ENCODE measurements at places on chromosomes 16 and 17. TPM values are rescaled to one million over a fixed set of nuclear protein-coding genes. Genes with fewer than 3 reads are reported as not detected.

- no peaks in the 10 kb centered on the region for H3K27me3 ChIP-seq
- no peaks in the 10 kb centered on the region for H3K4me1 ChIP-seq
- no peak overlapping the region for H3K4me3 ChIP-seq
- H3K27ac ChIP-seq = no peak overlapping the region
- H3K36me3 ChIP-seq = no peaks in the 10 kb centered on the region
Measured at GRCh38 chr17:9424071-9424640, 151.5 kb downstream of the STX8 start.

DNA sequence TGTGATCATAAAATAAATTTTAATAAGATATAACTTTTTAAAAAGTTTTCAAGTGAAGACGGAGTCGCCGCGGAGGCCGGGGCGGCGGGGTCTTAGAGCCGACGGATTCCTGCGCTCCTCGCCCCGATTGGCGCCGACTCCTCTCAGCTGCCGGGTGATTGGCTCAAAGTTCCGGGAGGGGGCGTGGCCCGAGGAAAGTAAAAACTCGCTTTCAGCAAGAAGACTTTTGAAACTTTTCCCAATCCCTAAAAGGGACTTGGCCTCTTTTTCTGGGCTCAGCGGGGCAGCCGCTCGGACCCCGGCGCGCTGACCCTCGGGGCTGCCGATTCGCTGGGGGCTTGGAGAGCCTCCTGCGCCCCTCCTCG is at the start of gene FOXC2:
Gene FOXC2 (plus strand): TSS at position 229 of the 365 bp plus-strand sequence. CDS start 507 bp downstream, outside the sequence.
- no peak within 1 kb of the TSS for H3K27ac ChIP-seq
- no peak within 1 kb of the TSS for H3K4me3 ChIP-seq
- DNase-seq = no peak
- H3K36me3 ChIP-seq = no peaks in the 10 kb centered on the region
- no peaks in the 10 kb centered on the region for H3K4me1 ChIP-seq

- H3K4me1 ChIP-seq = no peaks in the 10 kb centered on the region
- no peaks in the 10 kb centered on the region for H3K36me3 ChIP-seq
- no peaks in the 10 kb centered on the region for H3K27me3 ChIP-seq
- no peak overlapping the region for H3K27ac ChIP-seq
- DNase-seq = no peak
Measured at GRCh38 chr17:68892658-68893057, 62.5 kb downstream of the ABCA8 start.

DNA sequence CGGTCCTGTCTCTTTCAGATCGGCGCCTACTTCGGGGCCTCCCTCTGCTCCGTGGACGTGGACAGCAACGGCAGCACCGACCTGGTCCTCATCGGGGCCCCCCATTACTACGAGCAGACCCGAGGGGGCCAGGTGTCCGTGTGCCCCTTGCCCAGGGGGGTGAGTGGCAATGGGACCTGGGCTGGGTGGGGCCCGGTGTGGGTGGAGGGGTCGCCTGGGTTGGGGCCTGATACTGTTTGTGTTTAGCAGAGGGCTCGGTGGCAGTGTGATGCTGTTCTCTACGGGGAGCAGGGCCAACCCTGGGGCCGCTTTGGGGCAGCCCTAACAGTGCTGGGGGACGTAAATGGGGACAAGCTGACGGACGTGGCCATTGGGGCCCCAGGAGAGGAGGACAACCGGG is 37.7 kb downstream of the ITGAM start:
- no peaks in the 10 kb centered on the region for H3K27me3 ChIP-seq
- no peak overlapping the region for H3K4me3 ChIP-seq
- H3K27ac ChIP-seq = no peak overlapping the region
- DNase-seq = no peak
- H3K36me3 ChIP-seq = no peaks in the 10 kb centered on the region

- H3K27me3 ChIP-seq = no peaks in the 10 kb centered on the region
- H3K36me3 ChIP-seq = no peaks in the 10 kb centered on the region
- H3K4me3 ChIP-seq = no peak overlapping the region
- peaks cover 15% of the 10 kb centered on the region for H3K4me1 ChIP-seq
- no peak overlapping the region for H3K27ac ChIP-seq
Measured at GRCh38 chr17:40480501-40481003, 20.9 kb downstream of the TNS4 start.

DNA sequence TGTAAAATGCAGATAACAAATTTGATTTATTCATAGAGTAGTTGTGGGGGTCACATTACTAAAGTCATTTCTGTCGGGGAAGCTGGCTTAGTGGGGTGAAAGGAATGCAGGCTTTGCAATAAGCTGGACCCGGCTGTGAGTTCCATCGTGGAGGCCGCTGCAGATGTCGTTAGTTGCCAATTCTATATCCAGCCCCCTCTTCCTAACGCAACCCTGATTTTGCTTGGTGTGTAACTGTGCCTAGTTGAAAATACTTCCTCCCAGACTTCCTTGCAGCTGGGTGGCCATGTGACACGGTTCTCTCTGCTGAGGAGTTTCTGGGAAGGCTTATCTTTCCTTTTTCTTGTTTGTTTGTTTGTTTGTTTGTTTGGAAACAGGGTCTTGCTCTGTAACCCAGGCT is 4.5 kb downstream of the MFSD6L start:
- H3K36me3 ChIP-seq = peaks cover 4% of the 10 kb centered on the region
- DNase-seq = no peak
- H3K27me3 ChIP-seq = no peaks in the 10 kb centered on the region
- H3K4me1 ChIP-seq = no peaks in the 10 kb centered on the region
- H3K4me3 ChIP-seq = no peak overlapping the region

DNA sequence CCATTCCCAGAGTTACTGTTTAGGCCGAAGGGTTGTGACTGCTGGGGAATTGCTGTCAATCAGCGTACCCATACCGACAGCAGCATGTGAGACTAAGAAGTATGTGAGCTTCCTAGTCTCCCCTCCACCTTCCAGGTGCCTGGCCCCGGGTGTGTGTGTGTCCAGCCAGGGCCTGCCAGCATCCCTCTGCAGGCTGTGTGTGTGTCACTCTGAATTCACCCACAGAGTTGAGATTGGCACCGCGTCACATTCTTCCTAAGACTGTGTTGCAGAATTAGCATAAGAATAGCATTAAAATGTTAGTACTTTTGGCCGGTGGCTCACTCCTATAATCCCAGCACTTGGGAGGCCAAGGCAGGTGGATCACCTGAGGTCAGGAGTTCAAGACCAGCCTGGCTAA is 31.8 kb downstream of the PRMT7 start:
- H3K27ac ChIP-seq = no peak overlapping the region
- DNase-seq = no peak
- H3K4me1 ChIP-seq = no peaks in the 10 kb centered on the region
- peaks cover 35% of the 10 kb centered on the region for H3K36me3 ChIP-seq
- H3K4me3 ChIP-seq = no peak overlapping the region
- H3K27me3 ChIP-seq = no peaks in the 10 kb centered on the region

DNA sequence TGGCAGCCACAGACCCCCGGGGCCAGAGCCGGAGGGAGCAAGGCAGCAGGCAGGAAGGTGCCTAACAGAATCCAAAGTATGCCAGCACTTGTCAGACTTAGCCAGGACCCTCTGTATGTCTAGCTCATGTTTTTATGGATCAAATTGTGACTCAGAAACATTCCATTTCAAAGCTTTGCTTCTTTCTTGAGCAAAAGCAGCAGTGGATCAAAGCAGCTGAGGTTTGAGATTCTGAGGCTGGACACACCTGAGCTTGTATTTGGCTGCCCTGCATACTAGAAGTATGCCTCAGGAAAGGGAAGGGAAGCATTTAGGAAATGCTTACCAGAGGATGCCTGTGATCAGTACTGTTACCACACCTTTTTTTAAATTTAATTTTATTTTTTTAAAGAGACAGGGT is 5.7 kb upstream of the MYO1C start:
- H3K4me1 ChIP-seq = no peaks in the 10 kb centered on the region
- H3K36me3 ChIP-seq = no peaks in the 10 kb centered on the region
- H3K4me3 ChIP-seq = no peak overlapping the region
- H3K27ac ChIP-seq = no peak overlapping the region
- no peak for DNase-seq

DNA sequence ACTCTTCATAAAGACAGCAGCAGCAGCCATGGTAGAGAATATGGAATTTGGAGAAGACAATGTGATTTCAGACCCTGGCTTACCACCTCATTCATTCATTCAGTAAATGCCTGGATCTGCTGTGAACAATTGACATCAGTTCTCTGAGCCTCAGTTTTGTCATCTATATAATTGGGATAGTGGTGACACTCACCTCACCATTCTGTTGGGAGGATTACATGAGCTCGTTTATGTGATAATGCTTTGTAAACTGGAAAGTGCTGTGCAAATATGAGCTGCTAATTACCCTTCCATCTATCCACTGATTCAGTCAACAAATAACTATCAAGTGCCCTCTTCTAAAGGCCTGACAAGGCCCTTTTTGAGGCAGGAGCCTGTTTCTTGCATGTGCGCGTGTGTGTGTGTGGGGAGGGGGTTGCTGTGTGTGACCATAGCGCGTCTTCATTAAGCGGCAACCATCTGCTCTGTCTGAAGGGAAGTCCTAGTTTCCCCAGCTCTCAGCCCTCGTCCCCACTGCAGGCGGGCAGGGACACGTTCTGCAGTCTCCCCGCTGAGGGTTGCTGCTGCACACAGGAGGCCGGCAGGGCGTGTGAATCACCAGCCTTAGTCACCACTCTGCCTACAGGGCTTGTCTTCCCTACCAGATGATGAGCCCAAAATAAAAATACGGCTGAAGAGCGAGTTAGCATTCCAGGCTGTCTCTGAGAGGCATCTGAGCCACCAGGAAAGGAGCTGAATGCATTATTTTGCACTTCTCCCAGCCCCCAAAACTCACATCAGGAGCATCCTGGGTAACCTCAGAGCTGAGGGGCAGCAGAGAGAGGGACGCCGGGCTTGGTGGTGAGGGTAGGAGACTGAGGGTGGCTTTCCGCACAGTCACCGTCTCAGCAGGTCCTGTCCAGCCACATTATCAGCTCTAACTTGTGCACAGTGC is 19.9 kb downstream of the ARL4D start:
- DNase-seq = no peak
- H3K36me3 ChIP-seq = no peaks in the 10 kb centered on the region
- H3K27me3 ChIP-seq = no peaks in the 10 kb centered on the region
- no peak overlapping the region for H3K27ac ChIP-seq
- no peak overlapping the region for H3K4me3 ChIP-seq

DNA sequence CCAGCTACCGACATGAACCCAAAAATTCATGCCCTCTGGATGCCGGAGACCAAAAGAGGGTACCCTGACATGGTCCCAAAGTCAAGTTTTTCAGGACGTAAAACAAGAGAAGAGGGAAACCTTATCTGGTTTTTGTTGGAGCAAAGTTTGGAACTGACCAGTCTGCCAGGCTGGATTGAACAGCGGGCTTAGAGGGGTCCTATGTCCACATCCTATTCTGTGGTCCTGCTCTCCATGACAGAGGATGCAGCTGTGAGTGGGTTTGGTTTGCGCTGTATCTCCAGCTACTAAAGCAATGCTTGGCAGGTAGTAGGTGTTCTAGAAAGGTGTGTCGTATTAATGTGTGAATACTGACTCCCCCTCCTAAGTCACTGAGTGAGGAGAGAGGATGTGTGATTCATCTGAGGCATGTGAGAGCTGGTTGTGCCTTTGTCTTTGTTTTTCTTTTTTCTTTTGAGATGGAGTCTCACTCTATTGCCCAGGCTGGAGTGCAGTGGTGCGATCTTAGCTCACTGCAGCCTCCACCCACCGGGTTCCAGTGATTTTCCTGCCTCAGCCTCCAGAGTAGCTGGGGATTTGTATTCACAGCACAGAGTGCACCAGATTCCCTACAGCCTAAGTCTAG is 31.0 kb downstream of the PMM2 start:
- H3K27ac ChIP-seq = no peak overlapping the region
- no peaks in the 10 kb centered on the region for H3K27me3 ChIP-seq
- peaks cover 39% of the 10 kb centered on the region for H3K36me3 ChIP-seq
- no peak for DNase-seq
- H3K4me1 ChIP-seq = no peaks in the 10 kb centered on the region

DNA sequence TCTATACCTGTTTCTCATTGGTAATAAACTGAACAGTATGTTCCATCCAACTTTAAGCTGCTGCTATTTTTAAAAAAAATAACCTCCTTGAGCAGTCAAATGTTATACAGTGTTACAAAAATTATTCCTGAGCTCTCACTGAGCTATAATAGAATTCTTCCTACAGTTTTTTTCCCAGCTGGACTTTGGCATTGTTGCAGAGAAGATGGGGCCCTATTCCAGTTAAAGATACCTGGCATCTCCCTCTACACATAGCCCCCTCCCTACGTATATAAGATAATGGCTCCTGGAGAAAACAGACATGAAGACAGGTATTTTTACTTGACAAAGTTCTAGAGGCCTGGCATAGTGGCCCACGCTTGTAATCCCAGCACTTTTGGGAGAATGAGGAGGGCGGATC is 1.6 kb upstream of the COX6A2 start:
- H3K27me3 ChIP-seq = no peaks in the 10 kb centered on the region
- no peak for DNase-seq
- H3K27ac ChIP-seq = no peak overlapping the region
- H3K4me3 ChIP-seq = no peak overlapping the region
- H3K36me3 ChIP-seq = no peaks in the 10 kb centered on the region
- H3K4me1 ChIP-seq = no peaks in the 10 kb centered on the region

GRCh38 chr17:2094891-2095535 is 40.1 kb downstream of the HIC1 start:
- 0 out of 2 replicates have a peak, but pooled peaks cover 2% of the 10 kb centered on the region for H3K36me3 ChIP-seq
- H3K4me3 ChIP-seq = no peak overlapping the region

DNA sequence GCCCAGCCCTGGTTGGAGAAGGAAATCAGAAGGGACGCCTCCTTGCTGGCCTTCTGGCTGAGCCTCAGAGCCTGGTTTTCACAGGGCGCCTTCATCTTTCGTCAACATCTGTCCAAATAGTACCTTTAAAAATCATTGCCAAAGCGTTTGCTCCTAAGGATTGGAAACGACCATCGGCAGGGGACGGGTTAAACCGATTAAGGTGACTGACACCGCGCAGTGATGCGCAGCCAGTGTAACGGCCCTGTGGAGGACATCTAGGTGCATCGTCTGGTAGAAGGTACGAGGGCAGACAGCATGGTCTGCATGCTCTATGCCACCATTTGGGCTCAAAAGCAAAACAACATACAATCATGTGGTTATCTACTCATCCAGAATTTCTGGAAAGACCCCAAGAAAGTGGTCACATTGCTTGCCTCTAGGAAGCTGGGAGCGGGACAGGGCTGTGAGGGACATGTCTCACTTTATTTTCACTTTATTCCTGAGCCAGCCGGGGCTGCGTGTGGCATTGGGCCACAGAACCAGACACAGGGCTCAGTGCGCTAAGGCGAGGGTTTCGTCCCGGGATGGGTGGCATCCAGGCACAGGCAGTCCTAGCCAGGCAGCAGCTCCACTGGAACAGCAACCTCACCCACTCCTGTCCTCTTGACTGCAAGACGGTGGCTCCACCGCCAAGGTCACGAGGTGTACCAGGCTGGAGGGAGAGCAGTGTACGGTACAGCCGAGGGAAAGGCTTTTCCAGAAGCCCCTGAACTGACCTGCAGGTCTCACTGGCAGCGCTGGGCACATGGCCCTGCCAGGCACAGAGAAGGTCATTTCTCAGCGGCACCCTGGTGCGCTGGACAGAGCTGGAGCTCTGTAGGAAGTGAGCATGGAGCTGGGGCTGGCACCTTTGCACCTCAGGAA is 40.9 kb upstream of the JPH3 start:
- H3K4me1 ChIP-seq = no peaks in the 10 kb centered on the region
- no peaks in the 10 kb centered on the region for H3K36me3 ChIP-seq
- DNase-seq = no peak
- H3K4me3 ChIP-seq = no peak overlapping the region

- no peaks in the 10 kb centered on the region for H3K36me3 ChIP-seq
- no peak for DNase-seq
- no peak overlapping the region for H3K27ac ChIP-seq
- peak overlapping the region; percentile 74 for H3K4me3 ChIP-seq
Measured at GRCh38 chr17:3892095-3892998, 506 bp downstream of the CAMKK1 start.

Gene DPEP1
- total RNA-seq = not detected

Gene ALDOC
- total RNA-seq = 59.9 TPM

Gene MFAP4
- total RNA-seq = 0.28 TPM

Gene TBC1D3
- total RNA-seq = not detected

Gene TPSB2
- total RNA-seq = not detected

Data from GM12878 (cell line).